ENCODE measurements at places on chromosomes 13 and 19.

GRCh38 chr19:55321466-55322137, 3.5 kb downstream of the TMEM150B start:
- DNase-seq = no peak

GRCh38 chr13:50448535-50448998, 394.9 kb downstream of the DLEU7 start:
- DNase-seq = no peak

GRCh38 chr13:31947105-31947504, 84.5 kb upstream of the FRY start:
- DNase-seq = no peak

DNA sequence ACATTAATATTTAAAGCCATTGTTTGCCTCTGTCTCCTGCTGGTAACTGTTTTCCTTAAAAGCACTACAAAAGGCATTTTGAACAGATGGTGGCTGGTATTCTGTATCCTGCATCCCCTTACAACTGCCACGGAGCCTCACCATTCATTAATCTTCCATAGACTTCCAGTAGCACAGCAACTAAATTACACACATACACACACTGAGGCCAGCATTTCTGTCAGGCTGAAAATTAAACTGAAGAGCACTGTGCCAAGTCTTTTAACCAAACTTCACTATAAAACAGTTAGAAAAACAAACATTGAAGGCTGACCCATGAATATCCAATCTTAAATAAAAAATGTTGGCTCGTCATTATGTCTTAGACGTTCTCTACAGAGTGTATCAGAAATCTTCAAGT, 697.8 kb downstream of the DACH1 start:
- DNase-seq = no peak

GRCh38 chr19:39469567-39469966, 11.1 kb upstream of the TIMM50 start:
- no peak for DNase-seq

- DNase-seq = no peak
These were observed 16.0 kb upstream of the QTRT1 start for GRCh38 chr19:10685210-10685609.

GRCh38 chr13:35599384-35599783, 122.9 kb upstream of the MAB21L1 start:
- DNase-seq = no peak
